Nasal cavity respiratory epithelium epithelial cell of viscerocranial mucosa (primary cell): ENCODE measurements at places on chromosomes 16 and 17. TPM values are rescaled to one million over a fixed set of nuclear protein-coding genes. Genes with fewer than 3 reads are reported as not detected.

Gene NGFR
- 0.78 and 2.7 TPM in 2 replicates for total RNA-seq

Gene MLKL
- 6.5 and 11.7 TPM in 2 replicates for total RNA-seq

Gene HBQ1
- total RNA-seq = not detected in 2 replicates

Gene HSPB9
- total RNA-seq = not detected in 2 replicates

Gene LRRC37A
- total RNA-seq = 1.4 and 3.6 TPM in 2 replicates

Gene RAC3
- total RNA-seq = 16.7 and 22.6 TPM in 2 replicates
